Uterus (tissue), 4 donors: ENCODE measurements at places on chromosomes 12 and 14.
A peak's percentile ranks its signal among the peaks of the same experiment; 100 is the strongest.

- DNase-seq, result peak; percentile 84
Observed at GRCh38 chr12:53213348-53213747, 6.3 kb upstream of the ITGB7 start.

GRCh38 chr14:72961579-72962335 lies 35.5 kb downstream of the DCAF4 start:
- no peak for DNase-seq

DNA sequence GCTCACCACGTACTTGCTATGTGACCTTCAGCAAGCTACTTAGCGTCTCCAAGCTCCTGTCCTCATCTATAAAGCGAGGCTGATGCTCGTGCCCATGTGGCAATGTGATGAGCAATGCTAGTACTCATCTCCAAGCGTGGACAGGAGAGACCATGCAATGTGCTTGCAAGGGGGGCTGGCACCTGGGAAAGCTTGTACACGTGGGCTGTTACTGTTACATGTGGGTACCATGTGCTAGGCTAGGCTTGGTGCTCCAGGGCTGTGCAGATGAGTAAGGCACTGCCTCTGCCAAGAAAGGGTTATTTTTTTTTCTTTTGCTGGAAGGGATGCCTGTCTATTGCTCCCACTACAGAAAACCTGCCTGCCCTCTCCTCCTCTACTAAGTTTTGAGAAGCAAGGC lies 46.6 kb downstream of the TSPAN11 start:
- DNase-seq, result no peak

DNA sequence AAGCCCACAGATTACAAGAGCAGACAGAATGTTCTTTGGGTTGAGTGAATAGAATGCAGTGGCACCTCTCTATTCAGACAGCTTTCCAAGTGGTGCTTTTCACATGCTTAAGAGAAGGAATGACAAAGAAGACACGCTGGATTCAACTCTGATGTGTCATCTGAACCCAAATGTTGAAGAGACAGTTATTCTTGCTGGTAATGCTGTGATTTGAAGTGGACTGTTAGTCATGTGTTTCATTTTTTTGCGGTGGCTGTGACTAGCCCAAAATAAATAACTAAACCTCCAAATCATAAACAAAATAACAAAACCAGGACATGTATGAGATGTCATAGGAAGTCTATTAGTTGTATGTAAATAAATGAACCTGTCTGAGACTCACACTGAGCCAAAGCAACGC lies 391.8 kb upstream of the PRICKLE1 start:
- DNase-seq, result no peak

DNA sequence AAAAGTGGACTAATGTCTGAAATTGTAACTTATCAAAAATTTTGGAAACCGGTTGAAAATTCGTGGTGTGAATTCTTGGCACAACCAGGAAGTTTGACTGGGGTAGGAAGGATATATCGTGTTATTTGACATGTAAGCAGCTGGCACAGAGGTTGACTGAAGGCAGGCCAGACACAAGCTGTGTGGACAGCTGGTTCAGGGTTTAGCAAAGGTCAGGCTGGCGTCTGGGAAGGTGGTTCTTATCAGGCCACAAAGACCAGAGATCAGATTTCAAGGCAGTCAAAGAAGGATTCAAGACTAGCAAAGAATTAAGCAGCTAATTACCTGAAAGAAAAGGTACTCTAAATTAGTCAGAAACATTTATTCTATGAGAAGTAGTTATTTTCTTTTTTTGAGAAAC lies 450.2 kb upstream of the MDGA2 start:
- no peak for DNase-seq

DNA sequence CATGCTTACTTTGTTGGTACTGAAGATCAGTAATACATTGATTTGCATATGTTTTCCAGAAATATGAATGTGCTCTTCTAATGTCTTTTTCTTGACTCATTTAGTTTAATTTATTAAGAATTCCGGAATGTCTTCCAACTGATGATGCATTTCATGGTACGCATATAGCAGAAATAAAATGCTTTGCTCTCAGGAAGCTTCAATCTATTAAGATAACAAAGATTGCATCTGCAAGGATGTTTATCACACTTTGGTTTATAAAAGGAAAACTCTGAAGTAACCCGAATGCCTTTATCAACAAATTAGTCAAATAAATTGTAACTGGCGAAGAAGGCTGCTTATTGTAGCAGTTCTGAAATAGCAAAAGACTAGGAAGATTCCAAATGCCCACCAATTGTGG lies 166.4 kb upstream of the LMNTD1 start:
- no peak for DNase-seq

GRCh38 chr14:104765517-104765916 lies 12.6 kb downstream of the SIVA1 start:
- DNase-seq, result no peak

- DNase-seq, result no peak
Observed at GRCh38 chr14:51044961-51045360, 49.9 kb downstream of the TRIM9 start.

DNA sequence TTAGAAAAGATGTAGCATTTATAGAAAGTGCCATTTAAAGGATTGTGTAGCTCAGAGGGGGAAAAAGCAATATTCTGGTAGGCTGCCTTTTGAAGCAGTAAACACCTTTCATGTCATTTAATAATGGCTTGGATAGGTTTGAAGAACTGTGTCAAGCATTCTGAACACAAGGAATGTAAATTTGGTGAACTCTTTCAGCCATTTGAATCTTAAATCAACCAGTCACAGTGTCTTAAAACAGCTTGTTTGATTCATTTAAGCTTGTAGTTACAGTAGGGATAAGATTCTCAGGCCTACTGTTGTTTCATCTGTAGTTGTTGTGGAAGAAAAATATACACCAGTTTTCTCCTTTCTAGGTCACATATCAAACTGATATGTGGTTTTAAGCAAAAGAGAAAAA lies 299.4 kb upstream of the NOVA1 start:
- no peak for DNase-seq

DNA sequence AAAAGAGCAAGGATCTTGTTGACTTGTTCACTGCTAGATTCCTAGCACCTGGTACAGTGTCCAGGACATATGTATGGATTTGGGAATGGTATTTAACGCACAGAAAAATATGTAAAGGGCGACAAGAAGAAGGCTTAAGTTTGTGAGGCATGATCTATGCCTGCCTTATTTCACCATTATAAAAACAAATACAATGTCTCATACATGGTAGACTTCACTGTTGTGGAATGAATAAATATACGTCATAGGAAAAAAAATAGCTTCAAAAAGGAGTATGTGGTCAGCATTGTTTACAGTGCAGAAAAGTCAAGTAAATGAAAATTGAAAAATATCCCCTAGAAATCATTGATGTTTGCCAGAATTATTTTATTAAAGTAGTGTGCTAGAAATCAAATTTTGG lies 30.0 kb downstream of the HCFC2 start:
- no peak for DNase-seq

DNA sequence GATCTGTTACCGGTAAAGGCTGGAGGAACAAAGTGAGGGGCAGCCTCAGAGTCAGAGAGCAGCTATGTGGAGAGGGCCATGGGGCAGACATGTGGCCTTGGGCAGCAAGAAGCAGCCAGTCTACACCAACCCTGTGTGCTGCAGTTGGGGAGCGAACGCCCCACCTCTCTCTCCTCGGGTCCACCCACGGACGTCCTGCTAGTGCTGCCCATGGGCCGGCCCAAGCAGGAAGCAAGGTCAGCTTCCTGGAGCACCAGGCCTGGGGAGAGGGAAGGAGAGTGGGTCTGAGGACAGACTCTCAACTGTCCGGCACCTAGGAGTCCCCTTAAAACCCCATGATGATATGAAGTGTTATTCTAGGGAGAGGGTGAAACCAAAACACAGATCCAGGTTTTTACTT lies 254.8 kb upstream of the FKBP4 start:
- DNase-seq, result peak; percentile 38

GRCh38 chr12:116194935-116195431 lies 82.5 kb downstream of the MED13L start:
- DNase-seq, result no peak

GRCh38 chr12:31820832-31821231 lies 92.0 kb upstream of the AMN1 start:
- no peak for DNase-seq

DNA sequence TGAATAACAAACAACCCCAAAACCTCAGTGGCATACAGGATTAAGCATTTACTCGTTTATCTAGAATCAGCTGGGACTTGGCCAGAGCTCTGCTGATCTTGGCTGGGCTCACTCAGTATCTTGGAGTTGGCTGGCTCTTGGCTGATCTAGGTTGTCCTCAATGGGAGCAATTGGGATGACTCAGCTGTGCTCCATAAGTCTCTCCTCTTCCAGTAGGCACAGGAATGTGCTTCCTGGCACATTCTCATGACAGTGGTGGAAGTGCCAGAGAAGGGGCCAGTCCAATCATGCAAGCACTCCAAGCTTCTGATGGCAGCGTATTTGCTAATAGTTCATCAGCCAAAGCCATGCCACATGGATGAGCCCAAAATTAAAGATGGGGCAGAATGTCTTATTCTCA lies 41.7 kb upstream of the ANO4 start:
- no peak for DNase-seq

- DNase-seq, result no peak
Observed at GRCh38 chr12:69904777-69905176, 79.8 kb downstream of the MYRFL start.

GRCh38 chr14:76767681-76768656 lies 6.7 kb downstream of the VASH1 start:
- peak; percentile 23 for DNase-seq

DNA sequence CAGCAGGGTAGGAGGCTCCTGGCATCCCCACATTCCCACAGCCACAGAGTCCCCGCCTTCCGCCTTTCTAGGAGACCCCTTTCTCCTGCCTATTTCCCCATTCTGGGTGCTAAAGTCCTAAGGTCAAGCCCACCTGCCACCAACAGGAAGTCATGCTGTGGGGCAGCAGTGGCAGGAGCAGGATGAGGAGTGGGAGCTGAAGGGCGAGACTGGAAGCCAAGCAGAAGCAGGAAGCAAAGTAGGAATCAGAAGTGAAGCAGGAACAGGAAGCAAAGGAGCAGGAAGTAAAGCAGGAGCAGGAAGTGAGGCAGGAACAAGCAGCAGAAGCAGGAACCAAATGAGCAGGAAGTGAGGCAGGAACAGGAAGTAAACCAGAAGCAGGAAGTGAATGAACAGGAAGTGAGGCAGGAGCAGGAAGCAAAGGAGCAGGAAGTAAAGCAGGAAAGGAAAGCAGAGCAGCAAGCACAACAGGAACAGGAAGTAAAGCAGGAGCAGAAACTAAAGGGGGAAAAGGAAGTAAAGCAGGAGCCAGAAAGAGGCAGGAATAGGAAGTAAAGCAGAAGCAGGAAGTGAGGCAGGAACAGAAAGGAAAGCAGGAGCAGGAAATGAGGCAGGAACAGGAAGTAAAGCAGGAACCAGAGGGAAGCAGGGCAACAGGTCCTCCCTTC lies 38.3 kb upstream of the RIMBP2 start:
- no peak for DNase-seq

- no peak for DNase-seq
Observed at GRCh38 chr12:75913502-75914351, 117.8 kb downstream of the PHLDA1 start.

- DNase-seq, result no peak
Observed at GRCh38 chr14:52759145-52759544, 29.2 kb downstream of the STYX start.

DNA sequence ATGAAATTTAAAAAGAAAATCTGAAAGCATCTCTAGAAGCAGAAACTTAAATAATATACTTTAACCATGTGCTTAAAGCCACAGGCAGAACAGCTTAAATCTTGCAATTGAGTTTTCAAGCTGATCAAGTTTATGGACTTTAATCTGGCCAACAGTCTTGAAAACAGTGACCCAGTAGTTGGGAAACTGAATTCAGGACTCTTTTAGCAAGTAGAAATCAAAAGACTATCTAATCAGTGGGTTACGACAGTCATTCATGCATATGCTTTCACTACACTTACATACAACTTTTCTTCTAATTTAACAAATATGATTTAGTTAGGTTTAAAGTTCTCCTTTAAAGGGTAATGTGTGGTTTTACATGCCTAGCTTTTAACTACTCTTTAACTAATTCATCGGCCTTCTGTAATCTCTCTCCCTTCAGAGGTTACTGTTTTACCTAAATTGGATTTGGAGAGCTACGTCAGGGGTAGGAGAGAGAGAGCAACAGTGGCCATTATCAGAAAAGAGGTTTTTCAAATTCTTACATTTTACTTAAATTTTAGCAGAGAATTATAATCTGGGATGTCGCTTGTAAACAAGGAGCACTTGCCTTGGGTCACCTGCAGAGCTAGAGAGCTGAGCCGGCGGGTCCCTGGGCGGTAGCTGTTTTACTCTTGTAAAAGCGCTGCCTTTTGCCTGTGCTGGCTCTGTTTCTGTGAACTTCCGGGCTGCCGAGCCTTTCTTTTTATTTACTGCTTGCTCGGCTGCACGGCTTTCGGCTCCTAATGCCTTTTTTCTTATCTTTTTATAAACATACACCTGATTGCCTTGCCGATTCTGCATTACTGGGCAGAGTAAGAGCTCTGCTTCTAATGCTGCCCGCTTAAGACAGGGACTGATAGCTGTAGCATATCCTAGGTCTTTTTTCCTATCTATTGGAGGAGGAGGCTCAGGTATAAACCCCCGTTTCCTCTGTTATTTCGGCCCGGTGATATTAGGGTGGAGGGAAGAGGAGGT lies 17.4 kb upstream of the LYZ start:
- no peak for DNase-seq

- DNase-seq, result no peak
Observed at GRCh38 chr12:76186131-76186906, 101.8 kb upstream of the NAP1L1 start.

GRCh38 chr12:9749640-9750039 lies 11.1 kb downstream of the CD69 start:
- no peak for DNase-seq

DNA sequence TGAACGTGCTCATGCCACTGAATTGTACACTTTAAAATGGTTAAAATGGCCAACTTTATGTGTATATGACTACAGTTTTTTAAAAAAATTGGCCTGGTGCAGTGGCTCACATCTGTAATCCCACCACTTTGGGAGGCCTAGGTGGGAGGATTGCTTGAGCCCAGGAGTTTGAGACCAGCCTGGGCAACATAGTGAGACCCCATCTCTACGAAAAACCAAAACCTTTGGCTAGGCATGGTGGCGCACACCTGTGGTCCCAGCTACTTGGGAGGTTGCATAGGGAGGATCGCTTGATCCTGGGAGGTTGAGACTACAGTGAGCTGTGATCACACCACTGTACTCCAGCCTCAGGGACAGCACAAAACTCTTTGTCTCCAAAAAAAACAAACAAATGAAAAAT lies 5.3 kb downstream of the BRI3BP start:
- no peak for DNase-seq

GRCh38 chr12:121708313-121709063 lies 4.1 kb upstream of the TMEM120B start:
- DNase-seq, result no peak
